ENCODE measurements at places on chromosomes 12 and 14.

DNA sequence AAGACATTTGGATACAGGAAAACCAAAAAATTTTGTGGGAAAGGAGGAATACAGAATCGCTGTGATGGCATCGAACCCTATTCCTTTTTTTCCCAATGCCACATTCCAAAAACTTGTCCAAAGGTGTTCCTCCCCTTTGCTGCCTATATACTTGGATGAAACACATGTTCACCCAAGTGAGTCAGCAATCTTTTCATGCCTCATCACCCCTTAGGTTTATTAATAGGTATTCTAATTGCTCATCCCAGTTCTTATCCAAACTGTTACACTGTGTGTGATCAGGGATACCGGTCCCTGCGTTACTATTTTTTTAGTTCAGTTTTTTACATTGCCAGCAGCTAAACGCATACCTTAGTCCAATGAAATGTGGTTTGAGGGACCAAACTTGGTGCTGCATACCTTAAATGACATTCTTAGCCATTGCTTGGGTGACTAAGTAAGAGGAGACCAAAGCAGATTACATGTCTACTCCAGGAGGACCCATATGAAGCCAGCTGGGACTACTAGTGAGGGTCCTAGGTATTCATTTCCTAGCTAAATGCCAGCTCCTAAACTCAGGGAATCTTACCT, 20.6 kb upstream of the ST8SIA1 start:
- no peak for DNase-seq

DNA sequence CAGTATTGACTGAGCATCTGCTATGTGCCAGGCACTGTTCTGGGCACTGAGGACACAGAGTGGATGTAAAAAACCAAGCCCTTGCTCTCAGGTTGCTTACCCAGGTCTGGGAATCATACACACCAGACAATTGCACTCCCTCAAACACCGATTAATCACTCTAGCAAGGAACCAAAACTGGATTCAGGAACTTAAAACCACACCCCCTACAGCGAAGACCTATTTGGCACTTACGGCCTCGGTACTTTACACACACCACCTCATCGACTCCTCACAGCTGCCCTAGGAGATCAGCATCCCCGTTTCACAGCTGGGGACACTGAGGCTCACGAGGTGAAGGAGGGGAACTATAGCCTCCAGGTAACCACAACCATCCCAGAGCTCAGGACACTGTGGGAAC, 1.6 kb downstream of the GLTP start:
- DNase-seq = no peak

GRCh38 chr12:53077030-53077429, 2.2 kb downstream of the SPRYD3 start:
- DNase-seq = no peak

GRCh38 chr12:115423546-115423987, 739.6 kb upstream of the TBX3 start:
- DNase-seq = no peak

- no peak for DNase-seq
Measured at GRCh38 chr12:89481213-89481914, 43.2 kb downstream of the GALNT4 start.

DNA sequence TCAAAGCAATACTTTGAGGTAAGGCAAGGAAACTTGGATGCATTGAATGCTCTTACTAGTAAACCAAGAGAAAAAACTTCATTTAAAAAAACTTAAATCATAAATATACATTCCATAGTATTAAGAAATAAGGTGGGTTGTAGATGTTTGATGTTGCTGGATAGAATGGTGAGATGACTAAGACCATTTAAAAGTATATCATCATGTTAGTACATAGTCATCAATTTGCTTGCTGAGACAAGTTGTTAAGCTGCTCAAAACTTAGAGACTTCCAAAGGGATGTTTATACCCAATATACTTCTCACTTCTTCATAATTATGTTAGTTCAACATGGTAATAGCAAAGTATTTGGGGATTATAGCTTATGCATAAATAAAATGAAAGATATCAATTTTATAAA, 675.5 kb upstream of the MGAT4C start:
- no peak for DNase-seq

DNA sequence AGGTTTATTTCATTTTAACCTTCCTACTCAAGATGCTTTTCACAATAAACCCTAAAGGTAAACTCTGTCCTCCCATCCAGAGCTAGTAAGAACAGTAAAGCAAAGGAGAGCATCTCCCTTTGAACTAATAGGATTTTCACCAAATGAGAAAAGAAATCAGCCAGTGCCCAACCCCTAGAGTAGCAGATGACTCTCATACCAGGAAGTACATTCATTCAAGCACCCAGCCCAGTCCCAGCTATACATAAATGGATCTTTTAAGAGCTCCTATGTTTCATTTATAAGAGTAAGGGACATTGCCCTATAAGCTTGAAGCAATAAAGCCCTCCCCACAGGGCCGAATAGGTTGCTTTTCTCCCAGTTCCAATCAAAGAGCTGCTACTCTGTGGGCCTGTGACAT, 7.6 kb downstream of the BAZ2A start:
- no peak for DNase-seq

- DNase-seq = no peak
Measured at GRCh38 chr14:89060191-89060590, 235.7 kb downstream of the TTC8 start.
